ENCODE measurements at places on chromosomes 2 and 18.

DNA sequence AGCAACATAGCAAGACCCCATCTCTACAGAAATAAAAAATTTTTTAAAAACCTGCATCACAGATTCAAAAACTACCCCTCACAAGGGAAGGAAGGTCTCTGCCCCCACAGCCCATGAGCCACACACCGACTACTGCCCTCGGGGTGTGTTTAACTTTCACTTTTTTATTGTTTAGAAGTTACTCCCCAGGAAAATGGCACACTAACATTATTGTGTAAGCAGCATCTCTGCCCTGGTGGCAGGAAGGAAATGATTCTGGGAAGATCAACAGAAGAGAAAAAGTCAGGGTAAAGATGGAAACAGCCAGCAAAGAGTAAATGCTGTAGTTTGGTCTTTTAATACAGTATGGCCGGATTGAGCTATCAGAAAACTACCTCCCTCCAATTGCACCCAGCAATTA, 21.9 kb downstream of the TRABD2A start:
- no peak overlapping the region for H3K27ac ChIP-seq
- H3K36me3 ChIP-seq, result no peaks in the 10 kb centered on the region
- H3K4me3 ChIP-seq, result no peak overlapping the region
- no peak for ATAC-seq

DNA sequence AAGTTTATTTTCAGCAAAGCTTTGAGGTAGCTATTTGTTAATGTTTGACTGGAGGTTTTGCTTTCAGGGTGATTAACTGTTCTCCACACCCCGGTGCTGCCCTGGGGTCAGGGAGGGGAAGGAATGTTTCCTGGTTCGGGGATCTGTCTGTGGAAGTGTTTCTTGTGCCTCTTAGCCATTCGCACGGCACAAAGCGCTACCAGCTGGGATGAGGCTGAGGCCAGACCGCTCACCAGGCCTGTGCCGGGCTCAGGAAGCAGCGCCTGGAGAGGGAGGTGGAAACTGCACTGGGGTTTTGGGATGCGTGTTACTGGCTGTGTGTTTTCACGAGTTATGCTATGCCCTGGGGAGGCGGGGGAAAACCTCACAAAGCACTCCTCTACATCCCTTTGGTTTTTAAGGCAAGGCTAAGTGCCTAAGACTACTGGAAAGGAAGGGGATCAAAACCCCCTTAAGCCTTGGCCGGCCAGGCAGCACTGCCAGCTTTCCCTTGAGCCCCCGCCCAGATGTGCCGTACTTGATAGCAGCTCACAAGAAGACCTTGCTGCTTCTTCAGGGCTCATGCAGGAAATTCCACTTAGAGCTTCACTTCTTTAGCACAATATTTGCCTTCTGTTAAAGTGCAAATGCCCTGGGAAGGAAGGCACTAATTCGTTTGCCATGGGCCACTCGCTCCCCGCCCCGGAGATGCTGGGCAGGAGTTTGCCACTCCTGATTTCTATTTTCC, 65.7 kb upstream of the CNGA3 start:
- no peak overlapping the region for H3K27ac ChIP-seq
- no peak for ATAC-seq
- no peaks in the 10 kb centered on the region for H3K4me1 ChIP-seq
- no peak overlapping the region for H3K4me3 ChIP-seq
- H3K27me3 ChIP-seq, result peaks cover 7% of the 10 kb centered on the region

- no peak for ATAC-seq
- H3K4me3 ChIP-seq, result no peak overlapping the region
- H3K36me3 ChIP-seq, result peaks cover 7% of the 10 kb centered on the region
- H3K27ac ChIP-seq, result peak overlapping the region; percentile 60
- peaks cover 18% of the 10 kb centered on the region for H3K4me1 ChIP-seq
These were observed 94.4 kb downstream of the EIPR1 start for GRCh38 chr2:3283206-3283605.

DNA sequence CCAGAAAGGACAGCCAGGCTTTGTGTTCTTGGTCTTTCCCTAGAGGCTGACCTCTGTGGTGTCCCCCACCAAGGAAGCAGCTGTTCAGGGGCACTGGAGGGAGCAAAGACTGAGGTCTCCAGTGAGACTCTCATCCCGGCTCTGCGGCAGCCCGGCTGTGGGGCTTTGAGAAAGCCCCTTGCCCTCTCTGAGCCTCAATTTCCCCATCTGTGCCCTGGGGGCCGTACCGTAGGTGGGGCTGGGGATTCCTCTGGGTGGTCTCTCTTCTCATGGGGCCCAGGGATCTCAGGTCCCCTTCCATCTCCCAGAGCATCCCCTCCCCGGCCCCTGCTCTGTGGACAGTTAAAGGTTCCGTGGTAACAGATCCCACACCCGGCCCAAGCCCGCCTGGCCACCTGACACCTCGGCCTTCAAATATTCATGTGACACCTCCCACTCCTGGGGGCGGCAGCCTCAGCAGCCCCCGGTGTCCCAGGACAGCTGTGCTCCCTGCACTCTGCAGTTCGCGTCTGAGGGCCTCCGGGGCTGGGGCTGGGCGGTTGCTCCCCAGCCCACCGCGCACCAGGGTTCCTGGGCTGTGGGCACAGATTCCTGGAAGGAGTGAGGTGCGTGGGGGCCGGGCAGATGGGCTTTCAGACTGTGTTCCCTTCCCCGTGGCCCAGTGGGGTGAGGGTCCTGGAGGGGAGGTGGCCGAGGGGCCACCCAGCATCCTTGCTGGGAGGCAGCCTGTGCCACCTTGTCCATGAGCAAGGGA, 15.1 kb upstream of the KLHL30 start:
- H3K27ac ChIP-seq, result no peak overlapping the region
- H3K4me3 ChIP-seq, result no peak overlapping the region
- no peaks in the 10 kb centered on the region for H3K27me3 ChIP-seq
- H3K36me3 ChIP-seq, result no peaks in the 10 kb centered on the region

DNA sequence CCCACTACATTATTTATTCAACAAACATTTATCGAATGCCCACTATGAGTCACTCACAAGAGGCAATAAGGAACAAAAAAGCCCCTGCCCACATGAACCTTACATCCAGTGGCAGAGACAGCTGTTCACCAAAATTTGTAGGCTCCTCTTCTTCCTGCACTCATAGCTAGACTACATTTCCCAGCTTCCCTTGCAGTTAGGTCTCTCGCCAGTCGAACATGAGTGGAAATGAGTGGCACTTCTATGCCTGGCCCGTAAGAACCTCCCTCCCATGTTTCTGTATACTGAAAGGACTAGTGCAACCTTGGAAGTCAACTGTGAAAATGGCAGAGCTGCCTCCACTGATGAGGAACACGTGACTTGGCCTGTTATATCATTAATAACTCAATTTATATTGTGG, 19.4 kb upstream of the NCOA1 start:
- H3K27me3 ChIP-seq, result no peaks in the 10 kb centered on the region
- no peak overlapping the region for H3K4me3 ChIP-seq
- H3K4me1 ChIP-seq, result no peaks in the 10 kb centered on the region
- no peak for ATAC-seq

- H3K27me3 ChIP-seq, result no peaks in the 10 kb centered on the region
- no peak for ATAC-seq
- H3K4me1 ChIP-seq, result no peaks in the 10 kb centered on the region
- no peaks in the 10 kb centered on the region for H3K36me3 ChIP-seq
These were observed 139.8 kb downstream of the RNF152 start for GRCh38 chr18:61752973-61753372.

- H3K27ac ChIP-seq, result no peak overlapping the region
- H3K4me3 ChIP-seq, result no peak overlapping the region
- peaks cover 7% of the 10 kb centered on the region for H3K27me3 ChIP-seq
- no peak for ATAC-seq
- no peaks in the 10 kb centered on the region for H3K4me1 ChIP-seq
These were observed 450.8 kb downstream of the DLGAP1 start for GRCh38 chr18:4004183-4004829.

- H3K27ac ChIP-seq, result peak overlapping the region; percentile 54
- H3K4me1 ChIP-seq, result peaks cover 56% of the 10 kb centered on the region
- no peaks in the 10 kb centered on the region for H3K36me3 ChIP-seq
These were observed 26.2 kb downstream of the ATAD2B start for GRCh38 chr2:23900541-23901322.

- H3K36me3 ChIP-seq, result no peaks in the 10 kb centered on the region
- peak overlapping the region; percentile 68 for H3K27ac ChIP-seq
- H3K27me3 ChIP-seq, result no peaks in the 10 kb centered on the region
These were observed 33.2 kb downstream of the LAMA1 start for GRCh38 chr18:7084080-7085065.

DNA sequence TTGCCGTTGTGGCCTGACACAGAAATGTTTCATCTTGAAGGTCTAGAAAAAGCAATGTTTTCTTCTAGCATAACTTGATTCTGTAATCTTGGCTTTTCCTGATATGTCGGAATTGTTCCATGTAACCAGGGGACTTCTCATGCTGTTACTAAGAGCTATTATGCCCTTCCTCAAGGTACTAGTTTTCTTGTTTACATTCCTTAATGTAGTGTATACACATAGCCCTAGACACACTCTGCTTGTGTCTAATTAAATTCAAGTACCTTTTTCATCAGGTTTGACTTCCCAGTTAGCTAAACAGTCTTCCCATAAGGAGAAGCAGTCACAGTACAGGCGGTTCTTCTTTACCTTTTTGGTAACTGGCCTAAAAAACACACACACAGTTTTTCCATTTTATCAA, 122.8 kb upstream of the MSH6 start:
- no peak for ATAC-seq
- H3K27me3 ChIP-seq, result no peaks in the 10 kb centered on the region
- H3K36me3 ChIP-seq, result no peaks in the 10 kb centered on the region

DNA sequence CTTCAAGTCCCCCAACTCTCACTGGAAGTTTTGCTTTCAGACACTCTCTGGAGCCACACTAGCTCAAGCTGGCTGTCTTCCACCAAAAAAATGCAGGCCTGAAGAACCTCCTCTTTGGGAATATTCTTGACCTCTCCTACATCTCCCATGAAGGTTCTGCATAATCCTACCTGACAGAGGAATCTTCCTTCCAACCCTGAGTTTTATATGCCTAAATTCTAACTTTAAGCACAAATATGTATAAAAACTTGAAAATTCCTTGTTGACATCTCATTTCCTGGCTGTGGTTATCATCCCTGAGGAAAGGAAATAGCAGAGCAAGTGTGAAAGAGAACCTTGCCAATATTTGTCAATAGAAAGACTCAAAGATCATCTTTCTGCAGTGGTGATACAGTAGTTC, 249.0 kb downstream of the LPIN1 start:
- H3K27me3 ChIP-seq, result no peaks in the 10 kb centered on the region
- no peak overlapping the region for H3K27ac ChIP-seq
- H3K4me3 ChIP-seq, result no peak overlapping the region
- no peaks in the 10 kb centered on the region for H3K4me1 ChIP-seq

DNA sequence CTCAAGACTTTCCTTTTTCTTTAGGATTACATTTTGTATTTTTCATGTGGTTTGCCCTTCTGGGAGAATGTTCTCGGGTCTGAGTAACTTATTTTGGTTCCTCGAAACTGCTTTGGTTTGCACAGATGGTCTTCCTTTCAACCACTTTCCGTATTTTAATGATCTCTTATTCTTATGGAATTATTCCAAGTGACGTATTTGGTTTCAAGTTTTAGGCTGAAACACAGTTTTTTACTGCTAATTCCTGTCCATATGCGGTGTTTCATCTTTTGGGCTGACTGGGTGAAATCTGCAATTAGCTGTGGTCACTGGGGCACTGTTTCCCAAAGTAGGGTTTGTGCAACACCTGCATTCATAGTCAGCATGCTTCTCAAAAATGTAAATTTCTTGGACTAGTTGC, 122.7 kb downstream of the CAPN13 start:
- no peak for ATAC-seq
- H3K4me3 ChIP-seq, result no peak overlapping the region
- no peak overlapping the region for H3K27ac ChIP-seq
- peaks cover 2% of the 10 kb centered on the region for H3K4me1 ChIP-seq
- no peaks in the 10 kb centered on the region for H3K36me3 ChIP-seq

DNA sequence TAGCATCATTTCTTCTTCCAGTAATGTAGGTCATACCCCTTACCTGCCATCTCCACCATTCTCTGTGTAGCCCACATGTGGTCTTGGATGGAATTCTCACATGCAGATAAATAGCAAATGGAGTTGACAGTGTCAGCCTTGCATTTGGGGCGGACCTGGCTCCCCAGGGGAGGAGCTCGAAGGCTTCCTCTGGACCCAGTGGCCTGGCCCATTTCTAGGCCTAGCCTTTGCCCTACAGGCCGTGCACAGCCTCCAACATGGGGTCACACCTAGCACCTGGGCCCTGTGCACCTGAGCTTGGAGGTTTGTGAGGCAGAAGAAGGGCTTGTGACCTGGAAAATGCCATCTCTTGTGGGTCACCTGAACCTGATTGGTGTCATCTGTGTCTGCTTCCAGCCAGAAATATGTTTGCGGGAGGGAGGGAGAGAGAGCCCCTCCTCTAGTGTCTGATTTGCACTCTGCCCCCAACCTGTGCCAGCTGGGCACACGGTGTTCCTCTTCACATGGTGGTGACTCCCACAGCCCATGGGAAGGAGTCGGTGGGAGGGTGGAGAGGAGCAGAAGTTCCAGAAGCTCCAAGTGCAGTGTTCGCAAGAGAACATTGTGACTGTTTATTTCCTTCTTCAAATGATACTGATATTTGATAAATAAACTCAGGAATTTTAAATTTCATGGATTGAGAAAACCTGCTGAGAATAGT, 33.0 kb downstream of the ITGB1BP1 start:
- H3K27me3 ChIP-seq, result no peaks in the 10 kb centered on the region
- no peak for ATAC-seq
- no peaks in the 10 kb centered on the region for H3K36me3 ChIP-seq
- H3K27ac ChIP-seq, result no peak overlapping the region

DNA sequence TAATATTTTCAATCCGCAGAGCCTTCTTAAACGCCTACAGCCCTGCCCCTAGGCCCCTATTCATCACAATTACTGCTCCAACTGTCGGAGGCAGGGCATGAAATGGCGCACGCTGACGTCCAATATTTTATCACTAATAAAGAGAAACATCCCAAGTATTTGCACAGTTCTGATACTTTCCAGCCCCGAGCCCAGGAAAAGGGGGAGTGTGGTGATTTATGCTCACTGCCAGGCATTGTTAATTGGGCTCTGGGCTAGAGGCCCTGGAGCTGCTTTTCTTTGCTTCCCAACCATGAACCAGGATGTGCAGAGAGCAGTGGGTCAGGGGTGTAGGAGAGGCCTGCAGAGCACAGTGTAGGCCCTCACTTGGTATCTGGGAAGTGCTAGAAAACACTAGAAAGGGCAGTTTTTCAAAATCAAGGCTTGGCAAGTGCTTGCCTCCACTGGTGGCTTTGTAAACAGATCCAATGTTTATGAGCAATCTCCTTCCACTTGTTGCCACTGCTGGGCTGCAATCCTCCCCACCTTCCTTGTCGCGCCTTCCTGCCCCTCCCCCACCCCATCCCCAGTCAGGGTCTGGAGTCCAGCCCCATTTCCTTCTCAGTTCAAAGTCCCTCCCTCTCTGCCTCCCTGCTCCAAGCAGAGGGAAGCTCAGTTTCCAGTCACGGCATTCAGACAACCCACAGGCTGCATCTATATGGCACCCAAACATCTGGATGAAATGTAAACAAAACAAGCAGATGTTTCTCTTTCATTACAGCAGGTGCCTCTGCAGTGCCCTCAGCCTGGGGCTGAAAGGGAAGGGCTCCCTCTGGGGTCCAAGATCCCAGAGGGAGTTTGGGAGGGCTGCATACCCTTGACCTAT, 83.9 kb upstream of the PKDCC start:
- ATAC-seq, result peak; percentile 8
- H3K4me1 ChIP-seq, result peaks cover 30% of the 10 kb centered on the region
- no peaks in the 10 kb centered on the region for H3K36me3 ChIP-seq
